Right lobe of liver (tissue), 6 donors: ENCODE measurements at places on chromosomes 6 and 20.

- no peak for DNase-seq
These were observed 3.7 kb upstream of the FUCA2 start for GRCh38 chr6:143515061-143515760.

DNA sequence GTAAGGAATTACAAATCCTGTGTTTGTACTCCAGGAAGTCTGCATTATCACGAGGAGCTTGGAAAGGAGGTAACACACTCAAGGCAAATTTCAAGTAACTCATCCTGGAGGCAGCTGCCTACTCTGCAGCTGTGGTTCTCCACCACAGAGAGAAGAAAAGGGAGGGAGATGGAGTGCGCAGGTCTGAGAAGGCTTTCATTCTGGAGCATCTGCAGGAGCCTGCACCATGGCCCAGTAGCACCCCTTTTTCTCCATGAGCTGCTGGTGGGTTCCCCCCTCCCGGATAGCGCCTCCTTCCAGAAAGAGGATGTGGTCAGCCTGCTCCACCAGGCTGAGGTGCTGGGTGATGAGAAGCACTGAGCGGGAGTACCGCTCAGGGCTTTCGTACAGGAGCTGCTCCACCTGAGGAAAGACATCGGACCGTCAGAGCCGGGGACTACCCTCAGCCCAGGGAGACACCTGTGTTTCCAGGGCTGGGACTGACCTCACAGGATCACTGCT, 1.6 kb upstream of the PSMB8 start:
- no peak for DNase-seq

GRCh38 chr6:1610497-1611321, 994 bp downstream of the FOXC1 start:
- DNase-seq: no peak

GRCh38 chr6:165635965-165636364, 27.1 kb downstream of the PDE10A start:
- no peak for DNase-seq

- no peak for DNase-seq
These were observed 74.1 kb upstream of the TCF21 start for GRCh38 chr6:133814797-133815196.

- no peak for DNase-seq
These were observed 58.5 kb upstream of the B3GAT2 start for GRCh38 chr6:71015392-71015791.

DNA sequence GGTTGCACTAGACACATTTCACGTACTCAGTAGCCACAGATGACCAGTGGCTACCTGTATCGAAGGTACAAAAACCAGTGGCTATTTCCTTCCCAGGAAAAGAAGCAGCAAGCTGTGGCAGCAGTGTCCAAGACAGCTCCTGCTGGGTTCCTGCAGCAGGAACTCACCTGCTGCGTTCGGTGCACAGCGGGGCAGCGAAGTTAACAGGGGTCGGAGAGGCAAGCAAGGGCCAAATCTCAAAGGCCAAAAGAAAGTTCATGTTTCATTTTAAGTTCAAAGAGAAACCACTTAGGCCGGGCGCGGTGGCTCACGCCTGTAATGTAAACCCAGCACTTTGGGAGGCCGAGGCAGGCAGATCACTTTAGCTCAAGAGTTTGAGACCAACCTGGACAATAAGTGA, 26.9 kb downstream of the ASIP start:
- no peak for DNase-seq

DNA sequence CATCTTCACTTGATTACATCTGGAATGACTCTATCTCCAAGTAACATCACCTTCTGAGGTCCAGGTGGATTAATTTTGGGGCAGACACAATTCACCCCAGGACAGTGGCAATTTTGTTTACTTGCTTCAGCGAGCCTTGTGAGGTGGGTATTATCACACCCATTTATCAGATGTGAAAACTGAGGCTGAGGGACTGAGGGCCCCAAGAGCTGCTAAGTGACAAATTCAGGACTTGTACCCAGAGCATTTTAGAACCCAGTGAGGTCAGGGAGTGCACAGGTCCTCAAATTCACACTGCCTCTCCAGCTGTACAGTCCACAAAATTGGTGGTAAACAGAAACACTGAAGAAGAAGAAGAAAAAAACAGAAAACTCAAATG, 125.2 kb upstream of the PMEPA1 start:
- no peak for DNase-seq

GRCh38 chr6:139738801-139739455, 364.5 kb upstream of the CITED2 start:
- no peak for DNase-seq

- DNase-seq: no peak
These were observed 3.2 kb upstream of the DEF6 start for GRCh38 chr6:35294308-35294945.

- DNase-seq: no peak
These were observed 453.2 kb downstream of the QKI start for GRCh38 chr6:163867518-163868292.

GRCh38 chr6:109048176-109048575, 46.5 kb downstream of the SESN1 start:
- DNase-seq: no peak

DNA sequence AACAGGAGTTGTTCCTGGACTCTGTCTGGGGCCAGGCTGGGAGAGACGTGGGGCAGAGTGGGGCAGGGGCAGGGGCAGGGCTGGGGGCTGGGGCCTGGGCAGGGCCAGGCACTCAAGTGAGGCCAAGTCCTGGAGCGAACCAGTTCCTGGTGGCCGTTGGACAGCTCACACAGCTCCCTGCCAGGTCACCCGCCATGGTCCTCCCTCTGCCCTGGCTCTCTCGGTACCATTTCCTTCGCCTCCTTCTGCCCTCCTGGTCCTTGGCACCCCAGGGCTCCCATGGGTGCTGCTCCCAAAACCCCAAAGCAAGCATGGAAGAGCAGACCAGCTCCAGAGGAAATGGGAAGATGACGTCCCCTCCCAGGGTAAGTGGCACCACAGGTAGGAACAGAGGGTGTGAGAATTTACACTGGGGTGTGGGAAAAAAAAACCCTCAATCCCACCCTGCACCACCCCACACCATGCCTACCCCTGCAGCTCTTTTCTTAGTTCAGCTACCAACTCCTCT, at the start of gene MCCD1:
TSS of gene MCCD1 (plus strand) at position 142 of the 508 bp plus-strand sequence. CDS start at position 195, 53 bp downstream.
- no peak for DNase-seq

DNA sequence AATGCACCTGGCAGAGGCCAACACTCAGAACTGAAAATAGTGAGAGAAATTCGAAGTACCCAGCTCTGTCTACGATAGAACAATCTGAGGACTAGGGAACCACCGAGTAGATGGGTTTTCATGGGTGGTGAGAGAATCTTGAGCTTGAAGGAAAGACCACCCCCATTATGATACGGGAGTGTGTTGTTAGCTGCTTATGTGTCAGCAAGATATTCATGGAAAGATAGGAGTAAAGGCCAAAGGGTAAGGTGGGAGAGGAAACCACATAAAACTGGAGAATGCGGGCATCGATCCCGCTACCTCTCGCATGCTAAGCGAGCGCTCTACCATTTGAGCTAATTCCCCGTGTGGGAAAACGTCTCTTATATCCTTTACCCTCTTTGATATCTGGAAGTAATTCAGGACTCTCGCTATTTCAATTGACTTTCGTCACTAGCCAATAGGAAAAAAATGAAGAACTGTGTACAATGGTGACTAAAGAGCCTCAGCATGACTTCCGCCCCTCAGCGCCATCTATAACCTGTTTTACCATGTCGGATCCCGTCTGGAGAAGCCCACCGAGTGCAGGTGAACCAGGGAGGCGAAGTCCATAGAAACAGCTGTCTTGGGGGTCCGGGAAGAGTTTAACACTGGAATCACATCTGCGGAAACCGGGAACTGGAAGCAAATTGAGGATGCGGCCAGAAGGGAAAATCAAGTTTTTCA, 25.0 kb upstream of the ABT1 start:
- DNase-seq: peak; percentile 59

DNA sequence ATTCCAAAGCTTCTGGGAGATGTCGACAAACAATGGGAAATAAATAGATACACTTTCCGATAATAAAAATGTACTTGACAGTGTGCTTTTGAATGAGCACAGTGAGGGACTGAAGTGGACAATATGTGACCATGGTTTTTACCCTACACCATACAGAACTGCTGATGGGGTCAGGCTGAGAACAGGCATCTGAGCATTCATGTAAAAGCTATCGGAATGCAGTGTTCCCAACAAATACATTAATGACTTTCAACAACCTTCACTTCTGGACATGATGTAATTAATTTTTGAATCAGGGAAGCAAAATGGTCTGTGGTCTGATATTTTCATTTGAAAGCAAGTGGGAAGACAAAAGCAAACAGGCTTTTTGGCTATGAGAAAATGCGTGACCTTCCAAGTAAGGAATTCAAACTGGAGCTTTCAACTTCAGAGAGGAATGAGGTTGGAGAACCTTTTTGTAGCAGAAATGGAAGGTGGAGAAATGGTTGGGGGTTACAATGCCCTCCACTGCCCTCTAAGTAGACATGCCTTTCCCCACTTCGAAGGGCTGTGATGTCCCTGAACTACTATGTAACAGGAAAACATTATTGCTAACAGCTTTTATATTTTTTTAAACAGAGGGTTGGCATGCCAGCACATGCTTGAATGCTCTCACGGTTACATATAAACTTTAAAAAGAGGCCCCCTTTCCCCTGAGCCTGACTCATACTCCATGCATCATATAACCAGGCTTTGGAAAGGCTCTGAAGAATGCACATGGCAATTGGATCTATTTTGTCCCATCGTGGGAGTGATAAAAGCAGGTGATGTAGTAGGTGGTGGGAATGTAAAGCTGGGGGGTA, 203.5 kb upstream of the CITED2 start:
- no peak for DNase-seq

GRCh38 chr6:42449917-42450476, 1.7 kb downstream of the TRERF1 start:
- DNase-seq: no peak

DNA sequence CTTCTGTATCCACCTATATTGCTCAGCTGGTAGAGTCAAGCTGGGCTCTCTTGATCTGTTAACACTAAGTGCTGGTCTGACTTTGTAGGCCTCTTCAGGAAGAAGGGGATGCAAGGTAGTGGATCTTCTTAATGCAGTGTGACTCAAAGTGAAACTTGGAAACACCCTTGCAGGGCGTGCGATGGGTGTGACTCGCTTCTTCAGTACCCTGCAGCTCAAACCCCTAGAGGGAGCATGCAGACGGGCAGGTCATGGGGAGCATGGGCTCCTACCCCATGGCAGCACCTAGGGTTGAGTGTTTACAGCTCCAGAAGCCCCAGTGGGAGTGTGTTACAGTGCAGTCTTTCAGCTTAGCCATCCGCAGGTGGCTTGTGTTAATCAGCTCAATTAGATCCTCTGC, 757 bp upstream of the SAMD3 start:
- no peak for DNase-seq

GRCh38 chr6:1781152-1781816, 171.6 kb downstream of the FOXC1 start:
- no peak for DNase-seq
